ENCODE measurements at places on chromosomes 11 and 22.

- DNase-seq = no peak
Observed at GRCh38 chr11:66340596-66341501, 4.1 kb downstream of the BRMS1 start.

DNA sequence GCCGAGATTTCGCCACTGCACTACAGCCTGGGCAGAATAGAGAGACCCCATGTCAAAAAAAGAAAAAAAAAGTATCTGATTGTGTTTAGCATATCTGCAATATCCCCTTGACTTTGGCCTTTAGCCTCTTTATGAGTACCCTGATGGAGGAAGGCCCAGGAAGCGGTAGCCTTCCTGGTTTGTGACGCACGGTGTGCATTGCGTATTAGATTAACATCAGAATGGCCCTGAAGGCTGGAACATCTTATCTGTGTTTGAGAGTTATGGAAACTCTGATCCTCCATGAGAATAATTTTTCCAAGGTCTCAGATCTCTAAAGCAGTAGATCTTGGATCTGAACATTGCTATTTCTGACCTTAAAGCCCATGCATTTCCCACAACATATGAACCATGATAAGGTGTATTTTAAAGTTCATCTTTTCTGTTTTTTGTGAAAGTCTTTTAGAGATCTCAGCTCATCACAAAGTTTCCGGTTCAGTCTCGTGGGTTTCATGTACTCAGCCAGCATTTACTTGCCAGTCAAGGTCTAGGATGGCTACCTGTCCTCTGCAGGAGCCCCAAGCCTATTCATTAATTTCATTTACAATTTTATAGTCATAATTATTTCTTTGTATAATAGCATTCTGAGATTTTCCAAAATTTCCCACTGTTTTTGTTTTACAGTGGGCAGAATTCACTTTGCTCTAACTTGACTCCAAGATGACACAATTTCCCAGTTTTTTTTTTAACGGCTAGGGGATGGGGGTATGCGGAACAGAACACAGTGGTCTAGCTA lies 605 bp upstream of the FDX1 start:
- no peak for DNase-seq

DNA sequence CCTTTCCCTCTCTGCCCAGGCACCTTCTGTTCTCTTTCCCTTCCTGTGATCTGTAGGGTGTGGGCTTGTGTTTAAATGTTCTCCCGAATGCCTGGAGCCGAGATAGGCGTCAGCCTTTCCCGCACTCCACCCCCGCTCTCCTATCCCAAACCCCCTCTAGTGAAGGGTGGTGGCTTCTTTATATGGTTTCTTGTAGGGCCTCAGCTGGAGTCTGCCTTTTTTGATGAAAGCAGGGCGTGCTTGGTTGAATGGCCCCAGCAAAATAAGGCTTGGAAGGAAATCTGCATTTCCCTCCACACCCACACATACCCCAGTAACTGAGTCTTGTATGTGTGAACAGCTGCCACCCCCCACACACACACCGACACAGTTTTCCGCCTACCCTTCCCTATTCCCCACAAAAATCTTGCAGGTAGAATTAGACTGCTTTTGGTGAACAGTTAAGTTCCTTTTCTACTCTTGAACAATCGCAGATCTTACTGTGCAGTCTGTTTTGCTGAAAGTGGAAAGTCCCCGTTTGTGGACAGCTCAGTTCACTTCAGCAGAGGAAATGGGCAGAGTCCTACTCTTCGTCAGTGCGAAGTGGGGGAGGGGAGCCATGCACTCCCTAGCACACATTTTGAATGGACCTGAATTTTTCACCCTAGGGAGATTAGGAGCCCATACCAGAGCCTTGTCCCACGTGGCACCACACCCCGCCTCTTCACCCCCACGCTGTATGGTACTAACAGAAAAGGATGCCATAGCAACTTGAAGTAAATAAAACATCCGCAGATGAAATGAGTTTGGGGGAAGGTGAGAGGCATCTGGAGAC lies 25.5 kb upstream of the GRK2 start:
- DNase-seq = peak; percentile 53

- peak; percentile 78 for DNase-seq
Observed at GRCh38 chr11:118956094-118956846, at the start of gene UPK2. UPK2 (plus strand) TSS chr11:118956298; CDS start chr11:118956351, 53 bp downstream.

DNA sequence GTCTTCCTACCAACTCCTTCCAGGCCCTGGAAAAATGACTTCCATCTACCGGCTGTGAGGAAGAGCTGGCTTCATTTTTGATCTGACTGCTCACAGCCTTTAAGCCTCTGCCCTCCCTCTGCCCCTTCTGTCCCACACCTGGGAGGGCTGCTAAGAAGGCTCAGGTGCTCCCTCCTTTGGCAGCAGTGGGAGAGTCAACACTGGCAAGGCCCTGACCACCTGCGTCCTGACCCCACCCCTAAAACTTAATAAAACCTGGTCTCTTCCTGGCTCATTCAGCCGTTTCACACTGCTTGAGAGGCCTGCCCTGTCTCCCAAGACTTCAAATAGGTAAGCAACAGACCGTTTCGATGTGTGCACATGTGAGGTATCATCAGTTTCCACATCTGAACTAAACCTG lies 52.1 kb upstream of the NFRKB start:
- no peak for DNase-seq

GRCh38 chr11:71482746-71483364 lies 29.9 kb downstream of the NADSYN1 start:
- DNase-seq = no peak

- DNase-seq = no peak
Observed at GRCh38 chr11:19164230-19164855, 37.4 kb downstream of the CSRP3 start.

DNA sequence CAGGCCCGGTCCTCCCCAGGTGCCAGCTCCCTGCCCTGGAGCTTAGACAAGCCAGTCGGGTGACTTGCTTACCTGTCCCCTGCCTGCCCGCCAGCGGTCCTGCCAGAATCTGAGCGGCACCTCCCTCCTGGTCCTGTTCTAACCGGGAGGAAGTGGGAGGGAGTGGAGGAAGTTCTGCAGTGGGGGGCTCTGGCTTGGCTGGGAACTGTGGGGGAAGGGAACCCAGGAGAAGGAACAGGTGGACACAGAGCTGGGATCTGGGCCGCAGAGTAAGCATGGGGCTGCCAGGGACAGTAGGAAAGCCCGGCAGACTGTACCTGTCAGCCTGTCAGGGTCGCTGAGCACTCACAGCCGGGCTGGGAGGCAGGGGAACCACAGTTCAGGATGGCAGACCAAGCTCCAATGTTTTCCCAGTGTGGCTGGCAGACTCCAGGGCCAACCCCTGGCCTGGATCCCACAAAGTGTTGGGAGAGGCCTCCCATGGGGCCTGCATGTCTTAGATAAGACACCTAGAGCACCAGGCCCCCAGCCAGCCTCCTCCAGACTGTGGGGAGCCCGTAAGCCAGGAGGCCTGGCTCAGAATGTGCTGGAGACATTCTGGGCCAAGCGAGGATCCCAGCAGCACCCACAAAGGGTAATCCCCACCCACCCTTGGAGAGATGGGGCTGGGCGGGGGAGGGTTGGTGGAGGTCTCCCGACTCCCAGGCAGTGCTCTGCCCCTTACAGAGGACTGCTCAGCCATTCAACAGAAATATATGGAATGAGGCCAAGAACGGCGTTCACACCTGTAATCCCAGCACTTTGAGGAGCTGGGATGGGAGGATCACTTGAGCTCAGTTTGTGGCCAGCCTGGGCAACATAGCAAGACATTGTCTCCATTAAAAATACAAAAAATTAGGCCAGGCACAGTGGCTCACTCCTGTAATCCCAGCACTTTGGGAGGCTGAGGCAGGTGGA lies 2.3 kb downstream of the CYB5R3 start:
- DNase-seq = no peak

DNA sequence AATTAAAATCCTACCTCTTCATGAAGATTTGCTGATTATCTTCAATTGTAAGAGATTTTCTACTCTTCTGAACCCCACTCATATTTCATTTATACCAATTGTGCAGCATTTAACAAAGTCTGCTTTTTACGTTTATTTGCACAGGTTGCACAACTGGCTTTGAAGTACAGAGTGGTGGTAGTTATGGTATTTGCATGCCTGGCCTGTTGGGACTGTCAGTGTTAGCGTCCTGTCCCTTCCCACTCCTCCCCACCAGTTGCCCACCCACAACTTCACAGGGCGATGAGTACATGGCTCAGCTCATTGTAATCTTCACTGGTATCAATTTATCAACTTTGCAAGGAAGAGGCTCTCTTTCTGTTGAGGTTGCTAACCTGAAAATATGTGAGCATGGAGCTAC lies 372.3 kb downstream of the AASDHPPT start:
- no peak for DNase-seq

DNA sequence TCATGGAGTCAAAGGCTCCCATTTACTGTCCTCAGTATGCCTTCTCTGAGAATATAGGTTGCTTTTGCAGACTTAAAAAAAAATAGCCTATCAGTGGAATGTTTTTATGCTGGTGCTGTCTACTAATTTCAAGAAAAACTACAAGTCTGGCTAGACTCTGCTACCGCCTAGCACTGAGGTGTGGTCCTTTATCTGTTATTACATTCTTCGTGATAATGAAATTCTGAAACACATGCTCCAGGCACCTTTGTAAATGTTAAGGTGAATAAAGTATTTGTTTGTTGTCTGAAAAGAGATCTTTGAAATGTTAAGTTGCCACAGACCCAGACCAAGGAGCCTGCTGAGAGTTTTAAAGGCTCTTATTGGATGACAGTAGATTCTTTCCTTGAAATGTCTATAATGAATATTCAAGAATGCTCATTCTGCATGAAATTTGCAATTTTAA lies 95.3 kb downstream of the DBX1 start:
- DNase-seq = no peak

GRCh38 chr22:39317775-39318506 lies 1.5 kb downstream of the RPL3 start:
- no peak for DNase-seq

DNA sequence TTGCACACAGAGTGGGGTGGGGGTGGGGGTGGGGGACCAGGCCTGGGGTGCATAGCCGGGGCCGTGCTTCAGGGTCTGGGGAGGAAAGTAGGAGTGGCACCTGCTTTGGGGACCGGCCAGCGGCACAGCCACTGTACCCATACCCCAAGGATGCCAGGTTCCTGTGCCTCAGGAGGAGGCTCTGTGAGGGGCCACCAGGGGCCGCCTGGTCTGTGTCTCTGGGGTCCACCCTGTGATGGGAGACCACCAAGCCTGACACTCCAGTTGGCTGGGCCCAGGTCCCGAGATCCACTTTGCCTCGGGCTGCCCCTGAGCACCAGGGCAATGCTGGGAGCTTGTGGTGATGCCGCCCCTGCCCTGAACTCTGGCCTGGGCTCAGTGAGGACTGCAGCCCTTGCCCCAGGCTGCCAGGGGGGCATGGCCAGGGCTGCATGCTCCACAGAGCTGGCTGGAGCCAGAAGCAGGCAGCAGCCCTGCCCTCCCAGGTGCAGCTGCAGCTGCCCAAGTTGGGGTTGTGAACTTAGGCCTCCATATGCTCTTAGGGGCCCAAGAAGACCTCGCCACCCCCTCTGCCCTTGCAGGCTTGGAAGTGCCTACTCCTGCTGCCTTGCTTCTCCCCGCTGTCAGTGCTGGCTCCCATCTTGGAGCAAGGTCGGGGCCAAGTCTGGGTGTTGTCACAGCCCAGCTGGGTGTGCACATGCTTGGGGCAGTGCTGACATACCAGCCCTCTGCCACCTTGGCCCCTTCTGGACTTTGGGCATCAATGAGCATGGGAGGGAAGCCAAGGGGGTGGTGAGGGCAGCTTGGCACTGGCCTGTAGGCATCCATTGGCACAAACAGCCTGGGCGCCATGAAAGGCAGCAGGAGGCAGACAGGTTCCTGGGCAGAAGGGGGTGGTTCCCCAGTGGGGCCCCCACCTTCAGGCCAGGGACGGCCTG lies 123.3 kb upstream of the THY1 start:
- no peak for DNase-seq

DNA sequence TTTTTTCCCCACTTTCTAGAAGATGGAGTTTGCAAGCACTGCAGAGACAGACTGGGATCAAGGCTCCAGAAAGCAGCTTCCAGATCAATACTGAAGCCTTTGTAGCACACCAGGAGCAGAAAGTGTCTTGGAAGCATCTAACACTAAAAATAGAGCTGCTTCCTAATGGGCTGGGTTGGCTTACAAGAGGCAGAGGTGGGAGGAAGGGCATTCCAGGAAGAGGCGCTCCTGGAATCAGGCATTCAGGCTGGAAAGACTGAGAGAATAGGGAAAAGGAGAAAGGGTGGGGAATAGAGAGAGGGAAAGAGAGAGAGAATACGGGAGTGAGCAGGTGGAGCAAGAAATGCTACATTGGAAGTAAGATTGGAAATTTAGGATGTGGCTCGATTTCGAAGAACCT lies 395.9 kb downstream of the OPCML start:
- DNase-seq = no peak
